Cardiac septum (tissue), 1 donor: ENCODE measurements at places on chromosomes 2 and 18. TPM values are rescaled to one million over a fixed set of nuclear protein-coding genes. Genes with fewer than 3 reads are reported as not detected.

The BIRC6 gene
- total RNA-seq: 57.0 TPM

The COMMD1 gene
- total RNA-seq: 56.0 TPM

The RAB6D gene
- total RNA-seq: 0.16 TPM

The IFIH1 gene
- total RNA-seq: 4.4 TPM

The SS18 gene
- 42.4 TPM for total RNA-seq

The WBP1 gene
- 47.7 TPM for total RNA-seq
